Psoas muscle (tissue), 8 donors: ENCODE measurements at places on chromosomes 16 and 17. TPM values are rescaled to one million over a fixed set of nuclear protein-coding genes. Genes with fewer than 3 reads are reported as not detected.
A peak's percentile ranks its signal among the peaks of the same experiment; 100 is the strongest.

DNA sequence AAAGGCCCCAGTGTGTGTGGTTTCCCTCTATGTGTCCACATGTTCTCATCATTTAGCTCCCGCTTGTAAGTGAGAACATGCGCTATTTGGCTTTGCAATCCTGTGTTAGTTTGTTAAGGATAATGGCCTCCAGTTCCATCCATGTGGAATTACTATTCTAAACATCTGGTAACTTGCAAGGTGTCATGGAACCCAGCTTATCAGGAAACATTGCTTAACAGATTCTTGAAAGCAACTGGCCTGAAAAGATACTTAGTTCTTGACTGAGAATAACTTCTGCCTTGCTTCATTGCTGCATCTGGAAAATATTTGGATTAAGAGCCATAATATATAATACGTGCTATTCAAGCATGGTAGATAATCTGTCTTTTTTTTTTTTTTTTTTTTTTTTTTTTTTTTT lies 27.8 kb downstream of the PAFAH1B1 start:
- H3K36me3 ChIP-seq: no peaks in the 10 kb centered on the region
- H3K27ac ChIP-seq: no peak overlapping the region
- no peak overlapping the region for H3K4me3 ChIP-seq
- no peak for DNase-seq
- no peaks in the 10 kb centered on the region for H3K27me3 ChIP-seq

- H3K27ac ChIP-seq: peak overlapping the region; percentile 93
- no peak for DNase-seq
- H3K4me3 ChIP-seq: peak overlapping the region; percentile 78
- no peaks in the 10 kb centered on the region for H3K27me3 ChIP-seq
- peaks cover 18% of the 10 kb centered on the region for H3K36me3 ChIP-seq
Observed at GRCh38 chr17:29140631-29141513, 39.3 kb downstream of the MYO18A start.

GRCh38 chr17:75012346-75013091 lies at the start of gene MRPL58:
MRPL58 (plus strand) TSS chr17:75012670; CDS start chr17:75012687, 17 bp downstream.
- DNase-seq: peak; percentile 86
- no peaks in the 10 kb centered on the region for H3K27me3 ChIP-seq
- H3K4me3 ChIP-seq: peak within 1 kb of the TSS; percentile 84
- peaks cover 15% of the 10 kb centered on the region for H3K4me1 ChIP-seq

DNA sequence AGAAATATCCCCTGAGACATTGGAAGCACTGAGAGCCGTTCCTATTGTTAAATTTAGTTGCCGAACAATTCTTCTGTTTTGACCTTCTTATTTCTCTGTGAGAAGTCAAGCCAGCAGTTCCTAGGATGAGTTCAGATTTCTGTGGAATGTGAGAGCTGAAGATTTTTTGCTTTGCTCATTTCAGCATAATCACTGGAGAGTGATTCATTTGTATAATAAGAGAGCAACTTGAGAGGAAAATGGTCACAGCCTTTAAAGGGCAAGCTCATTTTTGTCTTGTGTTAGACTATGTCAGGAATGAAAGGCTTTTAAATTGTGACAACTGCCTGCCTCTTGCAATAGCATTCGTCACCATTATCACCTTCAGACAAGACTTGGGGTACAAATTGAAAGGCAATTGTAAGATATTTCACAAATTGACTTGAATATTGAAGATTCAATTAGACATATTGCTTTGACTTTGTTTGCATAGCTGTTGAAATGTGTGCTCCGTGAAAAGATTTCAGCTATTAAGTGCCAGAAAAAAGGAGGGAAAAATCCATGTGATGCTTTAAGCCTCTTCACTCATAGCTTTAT lies 900.0 kb upstream of the GOT2 start:
- H3K36me3 ChIP-seq: no peaks in the 10 kb centered on the region
- no peak for DNase-seq
- H3K27me3 ChIP-seq: no peaks in the 10 kb centered on the region
- no peak overlapping the region for H3K4me3 ChIP-seq

The ARHGAP44 gene
- 1.8 TPM for total RNA-seq

GRCh38 chr16:85386467-85387170 lies 226.5 kb upstream of the GSE1 start:
- peaks cover 5% of the 10 kb centered on the region for H3K4me1 ChIP-seq
- no peaks in the 10 kb centered on the region for H3K36me3 ChIP-seq
- H3K27ac ChIP-seq: no peak overlapping the region
- no peak overlapping the region for H3K4me3 ChIP-seq
- no peak for DNase-seq

DNA sequence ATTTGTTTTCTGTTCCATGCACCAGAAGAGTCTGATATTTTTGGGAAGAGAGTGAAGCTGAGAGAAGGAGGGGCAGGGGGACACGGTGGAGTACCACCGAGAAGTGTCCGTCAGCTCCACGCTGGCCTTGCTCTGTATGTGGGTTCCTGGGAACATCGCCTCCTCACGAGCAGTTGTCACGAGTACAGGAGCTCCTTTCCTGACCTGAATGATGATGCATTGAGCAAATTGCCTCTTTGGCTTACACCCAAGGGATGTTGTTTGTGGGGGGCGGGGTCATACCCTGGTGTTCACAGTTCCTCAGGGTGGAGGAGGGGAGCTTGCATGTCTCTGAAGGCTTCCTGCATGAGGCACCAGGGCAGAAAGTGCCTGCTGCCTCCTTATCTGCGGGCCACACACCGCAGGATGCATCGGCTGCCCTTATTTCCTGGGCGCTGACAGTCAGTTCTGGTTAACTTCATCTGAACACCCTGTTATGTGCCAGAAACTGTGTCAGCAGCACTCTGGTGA lies 36.2 kb downstream of the RGS9 start:
- no peak overlapping the region for H3K27ac ChIP-seq
- no peak for DNase-seq
- H3K4me1 ChIP-seq: no peaks in the 10 kb centered on the region
- H3K36me3 ChIP-seq: no peaks in the 10 kb centered on the region

GRCh38 chr17:79262624-79263023 lies 188.0 kb downstream of the ENGASE start:
- H3K4me3 ChIP-seq: no peak overlapping the region
- no peaks in the 10 kb centered on the region for H3K36me3 ChIP-seq
- no peak for DNase-seq
- H3K27me3 ChIP-seq: peaks cover 56% of the 10 kb centered on the region
- no peaks in the 10 kb centered on the region for H3K4me1 ChIP-seq

DNA sequence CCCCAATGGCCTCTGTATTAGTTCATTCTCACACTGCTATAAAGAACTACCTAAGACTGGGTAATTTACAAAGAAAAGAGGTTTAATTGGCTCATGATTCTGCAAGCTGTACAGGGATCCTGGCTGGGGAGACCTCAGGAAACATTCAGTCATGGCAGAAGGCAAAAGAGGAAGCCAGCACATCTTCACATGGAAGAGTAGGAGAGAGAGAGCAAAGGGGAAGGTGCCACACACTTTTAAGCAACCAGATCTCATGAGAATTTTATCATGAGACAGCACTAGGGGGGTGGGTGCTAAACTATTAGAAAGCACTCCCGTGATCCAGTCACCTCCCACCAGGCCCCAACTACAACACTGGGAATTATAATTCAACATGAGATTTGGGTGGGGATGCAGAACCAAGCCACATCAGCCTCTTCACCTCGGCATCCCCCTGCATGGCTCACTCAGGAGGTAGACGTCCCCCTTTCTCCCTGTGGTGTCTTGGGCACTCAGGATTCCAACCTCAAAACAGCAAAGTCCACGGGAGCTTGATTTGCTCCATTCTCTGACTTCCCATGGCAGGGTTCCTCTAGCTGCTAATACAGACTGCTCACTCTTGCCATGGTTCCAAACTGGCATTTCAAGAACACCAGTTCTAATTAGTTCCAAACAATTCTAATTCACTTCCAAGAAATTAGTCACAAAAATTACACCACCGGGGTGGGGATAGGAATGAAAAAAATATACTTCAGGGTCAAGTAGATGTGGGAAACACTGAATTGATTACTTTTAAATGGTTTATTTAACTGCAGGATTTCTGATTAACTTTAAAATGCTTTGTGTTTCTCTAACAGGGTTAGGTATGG lies 203.8 kb upstream of the HSBP1 start:
- no peaks in the 10 kb centered on the region for H3K27me3 ChIP-seq
- no peak for DNase-seq
- no peak overlapping the region for H3K4me3 ChIP-seq
- H3K4me1 ChIP-seq: no peaks in the 10 kb centered on the region
- H3K36me3 ChIP-seq: no peaks in the 10 kb centered on the region

The CPHXL2 gene
- total RNA-seq: not detected

DNA sequence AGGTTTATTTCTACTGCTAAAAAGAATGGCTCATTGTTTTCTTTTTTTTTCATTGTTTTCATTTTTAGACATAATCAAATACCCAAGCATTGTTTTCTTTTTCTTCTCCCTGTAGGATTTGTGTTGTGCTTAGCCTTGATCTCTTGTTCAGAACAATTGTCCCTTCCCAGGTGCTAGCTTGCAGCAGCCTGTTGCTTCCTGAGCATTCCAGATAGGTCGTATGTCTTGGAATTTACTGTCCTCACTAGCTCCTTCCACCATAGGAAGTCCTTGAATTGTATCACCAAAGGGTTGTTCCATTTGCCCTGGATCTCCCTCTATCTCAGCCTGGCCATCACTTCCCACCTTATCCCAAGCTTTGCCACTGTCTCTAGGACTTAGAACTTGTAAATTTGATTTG lies 10.0 kb upstream of the VPS4A start:
- peaks cover 37% of the 10 kb centered on the region for H3K36me3 ChIP-seq
- DNase-seq: no peak
- no peak overlapping the region for H3K4me3 ChIP-seq
- H3K27me3 ChIP-seq: no peaks in the 10 kb centered on the region
- no peaks in the 10 kb centered on the region for H3K4me1 ChIP-seq

- peak overlapping the region; percentile 90 for H3K4me3 ChIP-seq
- no peak for DNase-seq
- H3K4me1 ChIP-seq: peaks cover 5% of the 10 kb centered on the region
Observed at GRCh38 chr17:49414271-49414621, 436 bp downstream of the PHB1 start.

- no peak overlapping the region for H3K27ac ChIP-seq
- peak; percentile 75 for DNase-seq
- no peaks in the 10 kb centered on the region for H3K36me3 ChIP-seq
- H3K4me3 ChIP-seq: no peak overlapping the region
- H3K27me3 ChIP-seq: no peaks in the 10 kb centered on the region
- peaks cover 9% of the 10 kb centered on the region for H3K4me1 ChIP-seq
Observed at GRCh38 chr17:79038545-79039135, 14.7 kb downstream of the C1QTNF1 start.

The CDRT15L2 gene
- total RNA-seq: not detected

DNA sequence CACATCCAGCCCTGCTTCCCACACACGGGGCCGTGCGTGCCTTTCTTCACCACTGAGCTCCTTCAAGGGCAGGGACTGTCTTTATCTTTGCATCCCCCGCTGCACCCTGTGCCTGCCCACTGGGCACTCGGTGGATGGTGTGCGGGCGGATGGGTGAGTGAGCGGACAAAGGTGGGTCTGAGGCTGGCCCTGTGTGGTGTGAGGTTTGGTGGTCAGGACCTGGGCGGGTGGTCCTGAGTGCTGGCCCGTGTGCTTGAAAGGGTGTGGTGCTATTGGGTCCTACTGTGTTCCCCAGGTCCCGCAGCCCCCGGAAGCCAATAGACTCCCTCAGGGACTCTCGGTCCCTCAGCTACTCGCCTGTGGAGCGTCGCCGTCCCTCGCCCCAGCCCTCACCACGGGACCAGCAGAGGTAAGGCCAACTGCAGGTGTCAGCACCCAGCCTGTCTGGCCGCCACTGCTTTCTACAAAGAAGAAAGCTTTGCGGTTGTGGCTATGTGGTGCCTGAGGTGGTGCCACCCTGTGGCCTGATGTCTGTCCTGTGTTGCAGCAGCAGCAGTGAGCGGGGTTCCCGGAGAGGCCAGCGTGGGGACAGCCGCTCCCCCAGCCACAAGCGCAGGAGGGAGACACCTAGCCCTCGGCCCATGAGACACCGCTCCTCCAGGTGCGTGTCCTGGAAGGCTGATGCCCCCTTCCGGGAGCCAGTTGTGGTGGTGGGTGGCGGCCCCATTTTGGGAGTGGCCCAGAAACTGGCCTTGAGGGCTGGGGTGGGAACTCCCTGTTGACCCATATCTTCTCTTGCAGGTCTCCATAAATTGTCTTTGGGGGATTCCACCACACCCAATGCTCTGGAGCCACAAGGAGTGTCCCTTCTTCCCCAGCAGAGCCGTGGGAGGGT lies 6.8 kb downstream of the ELOB start:
- peaks cover 17% of the 10 kb centered on the region for H3K36me3 ChIP-seq
- no peak overlapping the region for H3K4me3 ChIP-seq
- peaks cover 25% of the 10 kb centered on the region for H3K4me1 ChIP-seq
- no peak overlapping the region for H3K27ac ChIP-seq
- peak; percentile 50 for DNase-seq

- H3K4me3 ChIP-seq: no peak overlapping the region
- H3K36me3 ChIP-seq: no peaks in the 10 kb centered on the region
- H3K27ac ChIP-seq: peak overlapping the region; percentile 82
- H3K4me1 ChIP-seq: peaks cover 54% of the 10 kb centered on the region
- peak; percentile 70 for DNase-seq
Observed at GRCh38 chr16:15996432-15997109, 47.2 kb downstream of the ABCC1 start.

GRCh38 chr17:28247671-28248555 lies 71.1 kb upstream of the TMEM97 start:
- H3K36me3 ChIP-seq: no peaks in the 10 kb centered on the region
- H3K27me3 ChIP-seq: peaks cover 8% of the 10 kb centered on the region
- DNase-seq: no peak
- H3K4me1 ChIP-seq: no peaks in the 10 kb centered on the region
- no peak overlapping the region for H3K4me3 ChIP-seq

The ULK2 gene
- total RNA-seq: 14.7 TPM

The ITGA2B gene
- 0.97 TPM for total RNA-seq

GRCh38 chr17:58337600-58338453 lies 9.2 kb upstream of the TSPOAP1 start:
- no peaks in the 10 kb centered on the region for H3K4me1 ChIP-seq
- H3K4me3 ChIP-seq: no peak overlapping the region
- peak overlapping the region; percentile 66 for H3K27ac ChIP-seq
- peak; percentile 87 for DNase-seq

- no peaks in the 10 kb centered on the region for H3K36me3 ChIP-seq
- DNase-seq: no peak
- H3K4me3 ChIP-seq: no peak overlapping the region
- no peak overlapping the region for H3K27ac ChIP-seq
Observed at GRCh38 chr16:68434624-68435210, 13.6 kb downstream of the SMPD3 start.

DNA sequence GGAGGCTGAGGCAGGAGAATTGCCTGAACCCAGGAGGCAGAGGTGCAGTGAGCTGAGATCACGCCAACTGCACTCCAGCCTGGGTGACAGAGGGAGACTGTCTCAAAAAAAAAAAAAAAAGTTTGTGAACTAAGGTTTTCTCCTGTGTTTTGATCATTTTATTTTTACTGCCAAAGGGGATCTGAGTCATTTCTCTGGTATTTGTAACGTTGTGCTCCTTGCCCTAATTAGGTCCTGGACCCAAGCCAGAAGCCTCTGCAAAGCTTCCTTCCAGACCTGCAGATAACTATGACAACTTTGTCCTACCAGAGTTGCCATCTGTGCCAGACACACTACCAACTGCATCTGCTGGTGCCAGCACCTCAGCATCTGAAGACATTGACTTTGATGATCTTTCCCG lies 32.1 kb downstream of the IST1 start:
- no peaks in the 10 kb centered on the region for H3K27me3 ChIP-seq
- peaks cover 81% of the 10 kb centered on the region for H3K36me3 ChIP-seq
- peaks cover 47% of the 10 kb centered on the region for H3K4me1 ChIP-seq

GRCh38 chr17:75238684-75239191 lies 22.7 kb downstream of the GGA3 start:
- H3K4me3 ChIP-seq: no peak overlapping the region
- peaks cover 8% of the 10 kb centered on the region for H3K4me1 ChIP-seq
- H3K36me3 ChIP-seq: peaks cover 100% of the 10 kb centered on the region
- H3K27ac ChIP-seq: no peak overlapping the region
- peak; percentile 81 for DNase-seq
- H3K27me3 ChIP-seq: no peaks in the 10 kb centered on the region
